ENCODE measurements at places on chromosomes 11 and 22.

DNA sequence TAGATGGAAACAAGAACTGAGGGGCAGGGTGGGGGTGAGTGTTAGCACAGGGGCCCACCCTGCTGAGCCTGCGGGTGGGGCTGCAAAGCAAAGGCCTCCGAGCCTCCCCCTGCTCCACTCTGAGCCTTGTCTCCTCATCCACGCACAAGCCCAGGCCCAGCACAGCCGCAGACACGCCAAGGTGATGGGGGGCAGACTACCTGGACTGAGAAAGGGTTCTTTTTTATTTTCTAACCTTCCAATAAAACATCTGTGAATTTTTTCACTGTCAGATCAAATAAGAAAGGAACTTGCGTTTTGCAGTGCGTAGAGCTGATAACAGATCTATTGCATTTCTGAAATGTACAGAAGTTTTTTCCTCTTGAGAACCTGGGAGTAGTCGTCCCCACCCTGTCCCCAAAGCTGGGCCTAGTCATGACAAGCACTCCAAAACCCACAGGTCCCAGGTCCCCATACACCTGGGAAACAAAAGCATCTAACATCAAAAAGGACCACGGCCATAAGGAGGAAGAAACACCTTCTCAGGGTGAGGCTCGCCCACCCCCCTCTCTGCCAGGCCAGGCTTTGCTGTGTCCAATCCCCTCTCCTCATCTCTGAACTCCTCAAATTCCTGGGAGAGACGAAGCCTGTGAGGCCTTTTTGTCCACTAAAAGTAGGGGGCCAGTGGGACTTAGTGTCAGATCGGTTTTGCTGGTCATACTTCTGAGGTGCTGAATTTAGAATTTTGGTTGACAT, 22.7 kb upstream of the CD5 start:
- no peak for DNase-seq

DNA sequence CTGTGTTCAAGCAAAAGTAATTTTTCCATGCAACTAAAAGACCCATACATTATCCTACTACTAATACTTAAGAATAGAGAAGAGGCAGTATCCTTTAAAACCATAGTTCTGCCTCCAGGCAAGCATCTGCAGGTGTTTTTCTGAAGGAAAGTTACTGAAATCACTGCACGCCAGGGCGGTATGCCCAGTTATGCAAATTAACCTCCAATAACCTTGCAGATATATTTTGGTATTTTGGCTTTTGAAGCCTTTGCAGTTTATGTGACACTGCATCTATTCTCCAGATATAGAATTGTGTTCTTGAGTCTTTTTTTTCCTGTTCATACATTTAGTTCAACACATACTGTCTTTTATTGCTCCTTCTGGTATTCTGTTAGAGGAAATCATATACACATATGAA, 346.2 kb upstream of the PDGFD start:
- DNase-seq: no peak

DNA sequence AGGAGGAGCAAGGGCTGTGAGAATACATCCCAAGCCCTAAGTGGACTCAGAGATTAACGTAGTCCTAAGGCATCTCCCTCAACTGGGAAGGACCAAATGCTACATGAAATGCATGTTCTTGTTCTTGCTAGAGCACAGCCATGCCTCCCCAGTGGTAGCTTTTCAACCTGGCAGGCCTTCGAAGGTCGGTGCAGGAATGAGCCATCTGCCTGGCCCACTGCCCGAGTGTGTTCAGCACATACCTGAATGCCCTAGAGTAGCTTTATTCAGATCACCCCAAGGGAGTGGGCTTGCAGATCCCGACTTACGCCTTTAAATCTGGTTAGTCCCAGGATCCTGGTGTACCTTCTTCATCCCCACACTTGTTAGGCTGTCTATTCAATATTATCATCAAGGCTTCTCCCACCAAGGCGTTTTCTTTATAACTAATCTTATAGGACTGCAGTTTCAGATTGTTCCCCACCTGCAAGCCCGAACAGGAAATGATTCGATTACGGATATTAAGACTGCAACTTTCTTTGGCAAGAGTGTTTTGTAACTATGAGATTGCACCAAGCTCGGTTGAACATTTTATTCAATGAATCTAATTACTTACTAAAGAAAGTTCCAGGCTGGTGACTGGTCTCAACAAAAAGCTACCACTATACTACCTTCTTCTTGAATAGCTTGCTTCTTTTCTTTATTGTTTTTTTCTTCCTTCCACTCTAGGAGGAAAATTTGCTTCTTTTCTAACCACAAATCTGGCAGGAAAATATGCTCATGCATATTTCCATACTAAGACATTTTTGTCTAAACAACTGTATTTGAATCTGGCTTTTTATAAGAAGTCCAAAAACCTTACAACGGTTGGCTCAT, 115.6 kb downstream of the SGSM3 start:
- DNase-seq: no peak

DNA sequence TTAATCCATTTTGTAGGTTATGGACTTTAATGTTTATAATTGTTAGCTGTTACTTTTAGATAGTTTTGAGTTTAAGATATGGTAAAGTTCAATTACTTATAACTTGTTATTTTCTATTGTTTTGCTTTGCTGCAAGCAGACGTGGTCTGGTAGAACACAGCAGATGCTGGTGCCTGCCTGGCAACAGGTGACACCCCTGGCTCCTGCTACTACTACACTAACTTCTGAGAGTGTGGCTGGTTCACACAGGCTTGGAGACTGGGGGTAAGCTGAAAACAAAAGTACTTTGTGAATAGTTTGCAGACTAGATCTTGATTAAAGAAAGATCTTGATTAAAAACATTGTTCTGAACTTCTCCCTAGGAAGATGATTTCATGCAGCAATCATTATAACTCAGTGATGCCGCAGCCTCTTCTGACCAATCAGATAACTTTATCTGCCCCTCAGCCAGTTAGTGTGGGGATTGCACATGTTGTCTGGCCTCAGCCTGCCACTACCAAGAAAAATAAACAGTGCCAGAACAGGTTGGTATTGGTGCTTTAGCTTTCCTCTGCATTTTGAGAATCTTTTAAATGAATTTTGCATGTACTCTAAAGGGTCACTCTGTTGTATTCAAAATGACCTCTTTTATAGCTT, 90.4 kb downstream of the HIPK3 start:
- no peak for DNase-seq

- DNase-seq: peak; percentile 80
Measured at GRCh38 chr22:43263645-43264514, 76.9 kb upstream of the TTLL12 start.

- DNase-seq: no peak
Measured at GRCh38 chr11:75431533-75432525, 1.2 kb downstream of the KLHL35 start.

DNA sequence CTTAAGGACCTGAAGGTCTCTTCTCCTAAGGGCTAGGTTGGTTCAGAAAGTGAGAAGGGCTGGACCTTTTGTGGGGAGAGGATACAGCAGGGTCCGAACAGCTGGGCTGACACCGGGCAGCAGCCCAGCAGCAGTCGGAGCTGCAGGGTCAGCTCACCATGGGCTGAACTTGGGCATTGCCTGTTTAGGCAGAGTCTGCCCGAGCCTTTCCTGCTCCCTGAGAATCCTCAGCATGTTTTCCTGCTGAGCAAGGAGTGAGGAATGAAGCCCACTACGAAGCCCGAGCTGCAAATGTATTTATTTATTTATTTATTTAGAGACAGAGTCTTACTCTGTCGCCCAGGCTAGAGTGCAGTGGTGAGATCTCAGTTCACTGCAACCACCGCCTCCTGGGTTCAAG, 83.9 kb downstream of the PTPRJ start:
- DNase-seq: no peak

GRCh38 chr11:67651976-67652781, 1.6 kb upstream of the ACY3 start:
- DNase-seq: no peak

DNA sequence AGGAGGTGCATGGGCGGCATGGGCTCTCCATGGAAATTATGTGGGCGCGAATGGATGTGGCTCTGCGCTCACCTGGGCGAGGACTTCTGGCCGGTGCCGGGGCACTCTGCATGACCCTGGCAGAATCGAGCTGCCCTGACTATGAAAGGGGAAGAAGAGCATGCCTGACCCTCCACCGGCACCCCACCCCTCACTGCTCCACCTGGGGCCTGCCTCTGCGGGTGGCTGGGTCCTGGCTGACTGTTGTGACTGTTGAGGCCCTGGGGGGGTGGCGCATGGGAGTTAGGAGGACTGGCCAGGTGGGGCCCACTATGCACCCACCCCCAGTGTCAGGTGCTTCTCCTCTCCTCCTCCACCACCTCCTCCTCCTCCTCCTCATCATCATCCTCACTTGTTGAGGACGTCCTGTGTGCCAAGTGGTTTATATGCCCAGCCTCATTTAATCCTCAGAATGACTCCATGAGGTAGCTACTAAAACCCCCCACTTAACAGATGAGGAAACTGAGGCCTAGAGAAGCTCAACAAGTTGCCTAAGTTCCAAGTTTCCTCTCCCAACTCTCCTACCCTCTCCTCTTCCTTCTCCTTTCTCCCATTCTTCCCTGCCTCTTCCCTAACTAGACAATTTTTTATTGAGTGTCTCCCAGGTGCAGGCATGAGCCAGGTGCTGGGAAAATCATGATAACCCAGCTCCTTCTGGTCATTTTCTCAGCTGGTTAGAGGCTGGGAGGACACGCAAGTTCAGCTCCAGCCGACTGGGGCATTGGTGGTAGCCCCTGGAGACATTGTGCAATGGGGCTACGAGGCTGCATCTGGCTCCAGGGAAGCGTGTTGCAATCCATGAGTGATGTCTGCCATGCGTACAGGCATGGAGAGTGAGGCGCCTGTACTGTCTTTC, 2.3 kb downstream of the MYEOV start:
- no peak for DNase-seq

- DNase-seq: peak; percentile 34
Measured at GRCh38 chr22:49825944-49826602, 1.6 kb downstream of the BRD1 start.

DNA sequence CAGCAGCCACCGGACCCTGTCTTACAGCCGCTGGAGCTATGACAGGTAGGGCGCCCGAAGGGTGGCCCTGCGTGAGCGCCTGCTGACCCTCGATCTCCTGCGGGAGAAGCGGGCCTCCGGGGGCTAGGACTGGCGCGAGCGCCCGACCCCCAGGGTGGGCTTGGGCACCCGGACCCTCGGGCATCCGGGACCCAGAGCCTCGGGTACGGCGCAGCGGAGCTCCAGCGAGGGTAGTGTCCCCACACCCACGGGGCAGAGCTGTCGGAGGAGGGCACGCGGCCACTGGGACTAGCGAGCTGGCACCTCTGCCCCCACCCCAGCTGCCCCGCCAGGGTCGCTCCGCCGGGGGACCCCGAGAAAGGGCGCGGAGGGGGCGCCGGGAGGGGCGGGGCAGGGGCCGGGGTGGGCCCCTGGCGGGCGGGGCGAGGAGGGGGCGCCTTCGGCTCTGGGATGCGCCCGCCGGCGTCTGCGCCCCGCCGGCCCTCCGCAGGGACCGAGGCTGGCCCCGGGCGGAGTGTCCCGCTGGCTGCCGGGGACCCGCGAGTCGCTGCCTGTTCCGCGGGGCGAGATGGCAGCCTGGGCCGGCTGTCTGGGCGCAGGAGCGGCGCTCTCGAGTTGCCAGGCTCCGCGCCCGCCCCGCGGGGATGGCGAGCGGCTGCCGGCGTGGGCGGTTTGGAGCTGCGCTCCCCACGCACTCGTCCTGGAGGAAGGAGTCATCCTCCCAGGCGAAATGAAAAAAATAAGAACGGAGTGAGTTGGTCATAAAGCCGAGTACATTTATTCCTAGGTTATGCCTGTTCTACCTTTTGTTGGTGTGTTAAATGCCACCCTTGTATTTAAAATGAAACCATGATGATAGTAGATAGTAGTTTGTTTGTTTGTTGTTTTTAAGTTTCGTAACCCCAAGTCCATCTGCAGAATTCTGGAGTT, 32.4 kb downstream of the EIF3F start:
- DNase-seq: no peak

GRCh38 chr11:69210310-69211035, 54.7 kb downstream of the SMIM38 start:
- no peak for DNase-seq

GRCh38 chr11:77019976-77020595, 14.1 kb upstream of the B3GNT6 start:
- no peak for DNase-seq

DNA sequence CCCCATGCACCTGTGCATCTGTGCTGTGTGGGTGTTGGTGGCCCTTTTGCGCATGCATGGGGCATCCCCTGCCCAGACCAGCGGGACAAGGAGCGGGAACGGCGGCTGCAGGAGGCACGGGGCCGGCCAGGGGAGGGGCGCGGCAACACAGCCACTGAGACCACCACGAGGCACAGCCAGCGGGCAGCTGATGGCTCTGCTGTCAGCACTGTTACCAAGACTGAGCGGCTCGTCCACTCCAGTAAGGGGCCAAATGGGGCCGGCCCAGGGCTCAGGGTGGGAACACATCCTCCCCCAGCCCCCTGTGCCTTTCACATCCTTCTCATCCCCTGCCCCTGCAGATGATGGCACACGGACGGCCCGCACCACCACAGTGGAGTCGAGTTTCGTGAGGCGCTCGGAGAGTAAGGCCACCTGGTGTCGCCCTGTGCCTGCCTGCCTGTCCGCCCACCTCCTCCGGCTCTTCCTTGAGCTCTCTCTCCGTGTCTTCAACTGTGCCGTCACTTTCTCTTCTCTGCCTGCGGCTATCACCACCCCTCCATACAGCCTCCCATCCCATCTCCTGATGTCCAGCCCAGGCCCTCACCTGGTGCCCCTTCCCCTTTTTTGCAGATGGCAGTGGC, 10.6 kb downstream of the SELENOM start:
- no peak for DNase-seq

DNA sequence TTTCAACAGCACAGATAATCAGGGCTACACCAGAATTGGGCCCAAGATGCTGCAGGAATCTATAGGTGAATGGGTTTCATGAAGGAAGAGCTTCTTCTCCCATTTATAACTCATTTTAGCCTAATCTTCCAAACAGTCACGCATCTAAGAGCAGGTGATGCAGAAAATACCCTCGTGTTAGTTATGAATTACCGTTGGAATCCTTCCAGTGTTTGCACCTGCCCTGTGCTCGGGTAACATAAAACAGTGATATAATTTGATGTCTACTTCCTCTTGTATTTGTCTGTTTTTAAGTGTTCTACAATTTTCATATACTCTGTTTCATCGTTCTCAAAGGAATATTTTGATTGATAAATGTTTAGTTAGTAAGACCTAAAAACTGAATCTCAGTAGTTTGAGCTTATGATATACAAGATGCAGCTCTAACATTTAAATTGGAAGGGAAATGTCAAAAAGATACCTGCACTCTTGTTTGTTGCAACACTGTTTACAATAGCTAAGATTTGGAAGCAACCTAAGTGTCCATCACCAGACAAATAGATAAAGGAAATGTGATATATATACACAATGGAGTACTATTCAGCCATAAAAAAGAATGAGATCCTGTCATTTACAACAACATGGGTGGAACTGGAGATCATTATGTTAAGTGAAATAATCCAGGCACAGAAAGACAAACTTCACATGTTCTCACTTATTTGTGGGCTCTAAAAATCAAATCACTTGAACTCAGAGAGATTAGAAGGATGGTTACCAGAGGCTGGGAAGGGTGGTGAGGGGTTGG, 42.1 kb downstream of the PPARA start:
- no peak for DNase-seq

GRCh38 chr11:47572715-47573255, 6.0 kb downstream of the KBTBD4 start:
- DNase-seq: no peak

GRCh38 chr11:62804310-62805075, 747 bp downstream of the NXF1 start:
- DNase-seq: no peak
